ENCODE measurements at places on chromosomes 2 and 18. TPM values are rescaled to one million over a fixed set of nuclear protein-coding genes. Genes with fewer than 3 reads are reported as not detected.

DNA sequence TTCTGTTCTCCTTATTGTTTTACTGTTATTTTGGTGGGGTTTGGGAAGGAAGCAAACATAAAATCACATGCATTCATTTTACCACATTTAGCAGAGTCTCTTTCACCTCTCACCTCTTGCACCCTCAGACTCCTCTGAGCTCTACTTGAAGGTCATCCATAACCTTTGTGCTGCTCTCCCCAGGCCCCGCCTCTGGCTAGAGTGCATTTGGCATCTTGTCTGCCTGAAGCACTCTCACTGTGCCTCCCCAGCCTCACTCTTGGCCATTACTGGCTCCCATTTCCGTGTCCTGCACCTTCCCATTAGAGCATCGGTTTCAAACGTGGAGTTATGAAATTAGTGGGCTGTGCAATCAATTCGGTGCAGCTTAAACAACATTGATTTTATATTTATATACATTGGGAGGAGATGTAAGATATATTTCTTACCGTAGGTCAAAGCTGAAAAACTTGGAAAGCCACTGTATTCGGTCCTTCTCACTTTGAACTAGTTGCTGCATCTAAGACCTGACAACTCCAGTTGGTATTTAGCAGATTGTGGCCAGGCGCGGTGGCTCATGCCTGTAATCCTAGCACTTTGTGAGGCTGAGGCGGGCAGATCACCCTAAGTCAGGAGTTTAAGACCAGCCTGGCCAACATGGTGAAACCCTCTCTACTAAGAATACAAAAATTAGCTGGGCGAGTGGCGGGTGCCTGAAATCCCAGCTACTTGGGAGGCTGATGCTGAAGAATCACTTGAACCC is 6.9 kb upstream of the ZFAND2B start:
- H3K27ac ChIP-seq, result no peak overlapping the region
- H3K36me3 ChIP-seq, result no peaks in the 10 kb centered on the region
- no peak overlapping the region for H3K4me3 ChIP-seq
- H3K27me3 ChIP-seq, result no peaks in the 10 kb centered on the region
- no peaks in the 10 kb centered on the region for H3K4me1 ChIP-seq
- no peak for DNase-seq

SLC4A3 gene
- 190 TPM for total RNA-seq

DNA sequence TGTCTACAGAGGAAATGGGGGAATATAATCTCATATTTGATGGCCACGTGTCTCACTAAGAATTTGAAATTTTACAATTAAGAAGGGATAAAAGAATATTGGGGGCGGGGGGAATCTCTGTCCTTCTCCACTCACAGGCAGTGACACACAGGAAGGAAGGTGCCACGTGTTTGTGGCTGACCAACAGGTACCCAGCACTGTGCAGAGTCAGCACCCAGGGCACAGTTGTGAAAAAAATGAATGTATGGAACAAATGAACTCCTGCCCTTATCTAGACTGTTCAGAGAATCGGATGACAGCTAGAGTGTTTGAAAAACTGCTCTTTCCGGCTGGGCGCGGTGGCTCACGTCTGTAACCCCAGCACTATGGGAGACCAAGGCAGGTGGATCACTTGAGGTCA is 317.0 kb upstream of the MYT1L start:
- H3K27me3 ChIP-seq, result no peaks in the 10 kb centered on the region
- no peak overlapping the region for H3K27ac ChIP-seq
- H3K4me3 ChIP-seq, result no peak overlapping the region

DNA sequence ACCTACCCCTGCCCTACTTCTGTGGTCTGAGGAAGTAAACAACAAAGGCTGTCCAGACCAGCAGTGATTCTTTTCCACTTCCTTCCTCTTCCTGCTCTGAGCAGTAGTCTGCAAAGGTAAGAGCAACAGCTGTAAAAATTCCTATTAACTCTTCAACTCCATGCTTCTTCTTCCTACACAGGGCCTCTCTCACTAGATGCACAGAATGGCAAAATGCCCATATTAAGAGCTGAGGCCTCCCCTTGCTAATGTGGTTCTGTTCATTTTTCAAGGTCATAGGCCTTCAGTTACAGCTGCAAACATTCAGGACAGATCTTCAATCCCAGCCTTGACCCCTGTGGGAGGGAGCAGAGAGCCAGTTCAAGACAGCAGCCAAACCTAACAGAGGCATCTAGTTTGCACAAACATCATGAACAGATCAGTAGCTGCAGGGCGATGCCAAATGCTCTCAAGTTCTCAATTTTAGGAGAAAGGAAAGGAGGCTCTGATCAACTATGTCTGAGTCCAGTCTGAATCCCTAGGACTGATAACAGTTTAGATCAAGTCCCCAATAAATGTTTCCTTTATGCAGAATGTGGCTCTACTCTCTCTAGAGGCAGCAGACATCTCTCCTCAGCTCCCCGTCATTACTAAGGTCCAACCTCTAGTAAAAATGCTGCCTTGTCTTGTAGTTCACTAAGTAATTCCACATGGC is 20.9 kb downstream of the SLC40A1 start:
- peak; percentile 70 for DNase-seq
- no peaks in the 10 kb centered on the region for H3K36me3 ChIP-seq
- no peak overlapping the region for H3K27ac ChIP-seq
- H3K4me3 ChIP-seq, result no peak overlapping the region
- H3K27me3 ChIP-seq, result no peaks in the 10 kb centered on the region

- peaks cover 2% of the 10 kb centered on the region for H3K4me1 ChIP-seq
- no peak overlapping the region for H3K4me3 ChIP-seq
- no peak overlapping the region for H3K27ac ChIP-seq
- DNase-seq, result no peak
- no peaks in the 10 kb centered on the region for H3K36me3 ChIP-seq
- H3K27me3 ChIP-seq, result no peaks in the 10 kb centered on the region
Observed at GRCh38 chr2:200467806-200468681, 41.8 kb downstream of the KCTD18 start.

EMILIN1 gene
- 121 TPM for total RNA-seq

DNA sequence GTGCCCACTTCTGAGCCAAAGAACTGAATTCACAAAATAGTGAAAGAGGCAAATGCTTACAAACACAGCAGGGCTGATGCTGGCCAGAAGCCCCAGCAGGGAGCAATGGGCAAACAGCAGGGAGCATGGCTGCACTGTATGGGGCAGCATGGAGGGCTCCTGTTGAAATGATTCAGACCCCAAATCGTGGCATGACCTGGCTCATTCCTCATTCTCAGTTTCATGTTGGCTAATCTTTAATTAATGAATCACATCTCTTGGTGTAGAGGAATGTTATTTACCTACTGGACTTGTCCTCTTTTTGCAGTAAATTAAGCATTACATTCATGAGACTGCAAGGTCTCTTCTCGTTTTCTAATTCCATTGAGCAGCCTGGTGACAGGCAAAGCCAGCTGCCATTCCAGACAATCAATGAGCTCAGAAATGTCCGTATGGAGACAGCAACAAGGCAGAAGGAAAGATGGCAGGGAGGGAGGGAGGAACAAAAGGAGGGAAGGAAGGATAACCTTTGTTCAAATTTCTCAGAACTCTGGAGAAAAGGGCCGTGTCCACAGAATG is 84.9 kb upstream of the ST8SIA3 start:
- no peaks in the 10 kb centered on the region for H3K4me1 ChIP-seq
- DNase-seq, result no peak
- no peaks in the 10 kb centered on the region for H3K27me3 ChIP-seq
- H3K36me3 ChIP-seq, result no peaks in the 10 kb centered on the region
- no peak overlapping the region for H3K27ac ChIP-seq
- no peak overlapping the region for H3K4me3 ChIP-seq

GRCh38 chr2:240593026-240593702 is 6.6 kb downstream of the CAPN10 start:
- DNase-seq, result no peak
- H3K27me3 ChIP-seq, result no peaks in the 10 kb centered on the region
- no peak overlapping the region for H3K27ac ChIP-seq
- no peak overlapping the region for H3K4me3 ChIP-seq
- H3K4me1 ChIP-seq, result peaks cover 5% of the 10 kb centered on the region

DNA sequence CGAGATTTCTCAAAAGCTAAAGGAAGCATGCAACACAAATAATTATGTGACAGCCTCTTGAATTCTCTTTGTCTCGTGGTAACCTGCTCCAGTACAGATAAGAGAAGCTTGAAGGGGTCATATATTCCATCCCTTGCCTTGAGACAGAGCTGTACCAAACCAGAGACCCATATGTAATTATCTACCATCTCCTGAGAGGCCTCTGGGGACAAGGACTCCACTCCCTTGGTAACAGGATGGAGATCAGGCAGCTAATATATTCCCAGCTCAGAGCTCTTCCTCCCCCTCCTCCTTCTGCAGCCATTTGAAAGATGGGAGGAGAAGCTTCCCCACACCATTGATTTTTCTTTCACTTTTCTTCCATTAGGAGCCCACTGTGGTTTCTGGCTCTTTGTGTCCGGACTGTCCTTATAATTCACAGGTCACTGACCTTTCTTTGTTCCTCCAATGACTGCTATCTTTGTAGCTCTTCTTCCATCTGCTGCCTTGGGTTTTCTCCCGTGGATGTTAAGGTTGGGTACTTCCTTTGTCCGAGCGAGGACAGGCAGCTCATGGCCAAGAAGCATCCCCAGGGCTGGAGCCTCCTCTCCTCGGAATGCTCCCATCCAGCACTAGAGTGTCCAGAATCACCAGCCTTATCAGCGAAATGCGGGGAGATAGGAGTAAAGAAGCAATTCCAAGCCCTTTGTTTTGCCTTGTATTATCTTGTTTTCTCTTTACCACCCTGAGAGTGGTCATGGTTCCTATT is 72.6 kb upstream of the STPG4 start:
- DNase-seq, result no peak
- no peak overlapping the region for H3K27ac ChIP-seq
- H3K4me1 ChIP-seq, result peaks cover 17% of the 10 kb centered on the region
- no peaks in the 10 kb centered on the region for H3K36me3 ChIP-seq

GRCh38 chr18:63882333-63883141 is 5.0 kb upstream of the SERPINB2 start:
- no peak overlapping the region for H3K27ac ChIP-seq
- no peak for DNase-seq
- no peaks in the 10 kb centered on the region for H3K36me3 ChIP-seq
- no peaks in the 10 kb centered on the region for H3K4me1 ChIP-seq
- no peak overlapping the region for H3K4me3 ChIP-seq

RGPD4 gene
- total RNA-seq, result not detected

GRCh38 chr2:237833546-237833945 is 25.9 kb upstream of the RAMP1 start:
- no peak overlapping the region for H3K27ac ChIP-seq
- no peaks in the 10 kb centered on the region for H3K4me1 ChIP-seq
- no peaks in the 10 kb centered on the region for H3K27me3 ChIP-seq
- no peak overlapping the region for H3K4me3 ChIP-seq

RAD51AP2 gene
- 0.10 TPM for total RNA-seq

- no peaks in the 10 kb centered on the region for H3K27me3 ChIP-seq
- H3K27ac ChIP-seq, result no peak overlapping the region
- no peak overlapping the region for H3K4me3 ChIP-seq
- DNase-seq, result no peak
Observed at GRCh38 chr2:24973812-24974211, 2.1 kb upstream of the DNAJC27 start.

DNA sequence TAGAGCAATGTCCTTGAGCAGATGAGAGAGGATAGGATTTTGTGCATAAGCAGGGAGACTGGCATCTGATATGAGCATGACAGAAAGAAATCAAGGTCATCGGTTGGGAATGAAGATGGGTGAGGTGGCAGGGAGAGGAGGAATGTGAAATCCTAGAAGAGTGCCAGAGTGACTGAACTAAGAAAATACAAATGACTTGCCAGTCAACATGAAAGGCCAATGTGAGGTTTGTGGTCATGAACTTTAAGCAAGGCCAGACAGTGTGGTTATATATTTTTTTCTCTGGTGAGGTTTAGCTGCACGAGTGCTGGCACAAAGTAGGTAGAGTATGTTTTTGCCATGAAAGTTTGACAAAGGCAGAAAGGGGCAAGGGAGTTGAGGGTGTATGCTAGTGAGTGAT is 21.2 kb downstream of the QPCT start:
- H3K36me3 ChIP-seq, result no peaks in the 10 kb centered on the region
- no peaks in the 10 kb centered on the region for H3K4me1 ChIP-seq

PTPN18 gene
- 30.8 TPM for total RNA-seq

- peaks cover 2% of the 10 kb centered on the region for H3K4me1 ChIP-seq
- H3K36me3 ChIP-seq, result no peaks in the 10 kb centered on the region
- H3K27me3 ChIP-seq, result no peaks in the 10 kb centered on the region
Observed at GRCh38 chr2:182941919-182942318, 75.5 kb upstream of the FRZB start.

GRCh38 chr18:3481696-3482210 is 31.8 kb downstream of the TGIF1 start:
- no peaks in the 10 kb centered on the region for H3K36me3 ChIP-seq
- peak; percentile 38 for DNase-seq
- no peak overlapping the region for H3K4me3 ChIP-seq
- no peaks in the 10 kb centered on the region for H3K27me3 ChIP-seq
- H3K4me1 ChIP-seq, result peaks cover 2% of the 10 kb centered on the region

GRCh38 chr2:157480182-157480961 is 36.5 kb upstream of the CYTIP start:
- H3K4me3 ChIP-seq, result no peak overlapping the region
- no peak overlapping the region for H3K27ac ChIP-seq
- H3K27me3 ChIP-seq, result no peaks in the 10 kb centered on the region
- no peaks in the 10 kb centered on the region for H3K36me3 ChIP-seq
- H3K4me1 ChIP-seq, result no peaks in the 10 kb centered on the region

- H3K27ac ChIP-seq, result no peak overlapping the region
- H3K4me1 ChIP-seq, result no peaks in the 10 kb centered on the region
- H3K36me3 ChIP-seq, result no peaks in the 10 kb centered on the region
Observed at GRCh38 chr2:178227187-178227586, 32.9 kb downstream of the OSBPL6 start.

TUBB8B gene
- total RNA-seq, result not detected

ZNF804A gene
- total RNA-seq, result 0.25 TPM

DNA sequence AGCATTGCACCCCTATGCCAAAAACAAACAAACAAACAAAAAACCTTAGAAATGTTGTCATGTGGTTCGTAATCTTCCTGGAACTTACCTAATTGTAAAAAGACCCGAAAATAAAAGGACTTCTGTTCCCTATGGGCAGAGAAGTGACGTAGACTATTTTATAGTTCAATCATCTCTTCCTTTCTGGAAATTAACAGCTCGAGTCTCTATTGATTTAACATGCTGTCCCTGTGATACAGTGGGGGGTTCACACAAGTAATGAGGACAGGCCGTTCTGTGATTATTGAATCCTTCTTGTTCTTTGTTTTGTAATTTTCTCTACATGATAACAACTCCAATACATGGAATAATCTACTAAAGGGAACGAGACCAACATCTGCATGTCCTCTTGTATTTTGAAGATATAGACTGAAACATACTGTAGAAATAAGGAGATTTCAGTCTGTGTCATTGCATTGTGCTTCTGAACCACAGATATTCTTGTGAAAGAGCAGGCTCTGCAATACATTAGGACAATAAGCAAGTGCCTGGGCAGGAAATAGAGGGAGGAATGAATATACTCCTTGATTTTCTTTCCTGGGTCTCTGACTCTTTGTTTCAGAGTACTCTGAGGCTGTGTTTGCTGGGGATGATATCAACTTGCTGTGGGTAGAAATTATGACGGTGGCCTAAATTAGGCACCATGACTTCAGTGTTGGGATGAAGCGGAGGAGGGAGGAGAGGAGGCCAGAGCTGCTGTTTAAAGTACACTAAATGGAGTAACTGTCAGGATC is 65.7 kb upstream of the PPM1B start:
- H3K27me3 ChIP-seq, result no peaks in the 10 kb centered on the region
- no peak overlapping the region for H3K4me3 ChIP-seq
- peaks cover 5% of the 10 kb centered on the region for H3K4me1 ChIP-seq
- no peak overlapping the region for H3K27ac ChIP-seq
- H3K36me3 ChIP-seq, result no peaks in the 10 kb centered on the region

- no peak overlapping the region for H3K4me3 ChIP-seq
- no peaks in the 10 kb centered on the region for H3K36me3 ChIP-seq
- H3K27me3 ChIP-seq, result no peaks in the 10 kb centered on the region
- H3K27ac ChIP-seq, result no peak overlapping the region
- peaks cover 21% of the 10 kb centered on the region for H3K4me1 ChIP-seq
- no peak for DNase-seq
Observed at GRCh38 chr2:240588006-240588655, 1.6 kb downstream of the CAPN10 start.

Data from ovary (tissue), 10 donors.